Erythroblast (primary cell): ENCODE measurements at places on chromosomes 6 and 20.

- peak; percentile 87 for DNase-seq
Observed at GRCh38 chr6:26045928-26046368, 41.3 kb upstream of the HFE start.

DNA sequence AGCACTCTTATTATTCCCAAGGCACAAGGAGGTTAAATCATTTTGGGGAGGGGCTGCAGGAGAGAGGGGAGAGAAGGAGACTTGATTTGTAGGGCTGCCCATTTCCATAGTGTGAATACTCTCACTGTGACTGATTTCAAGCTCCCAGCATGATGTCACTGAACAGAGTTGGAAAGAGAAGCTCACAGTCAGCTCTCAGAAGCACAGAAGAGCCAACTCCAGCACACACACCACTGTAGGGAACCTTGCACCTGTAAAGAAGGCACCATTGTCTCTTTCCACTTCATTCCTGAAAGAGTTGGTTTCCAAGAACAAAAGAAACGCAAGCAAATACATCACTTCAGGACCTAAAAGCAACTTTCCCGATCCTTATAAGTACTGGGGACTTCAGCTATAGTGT is 12.7 kb upstream of the STK35 start:
- DNase-seq, result no peak

GRCh38 chr6:134480593-134480992 is 162.7 kb upstream of the SGK1 start:
- no peak for DNase-seq

GRCh38 chr6:107344383-107344782 is 115.0 kb downstream of the PDSS2 start:
- DNase-seq, result no peak

DNA sequence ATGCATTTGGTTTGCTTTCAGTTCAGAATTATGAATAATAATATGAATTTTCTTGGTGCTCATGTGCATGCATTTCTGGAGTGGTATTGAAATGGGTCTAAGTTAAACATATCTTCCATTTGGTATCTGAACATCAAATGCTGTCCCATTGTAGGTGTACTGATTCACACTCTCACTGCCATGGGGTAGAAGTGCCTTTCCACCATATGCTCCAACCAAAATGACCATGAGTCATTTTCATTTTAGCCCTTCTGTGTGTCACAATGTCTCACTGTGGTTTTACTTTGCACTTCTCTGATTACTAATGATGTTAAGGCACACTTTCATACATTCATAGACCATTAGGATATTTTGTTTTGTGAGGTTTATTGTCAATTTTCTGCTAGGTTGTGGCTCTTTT is 211.9 kb downstream of the HAO1 start:
- DNase-seq, result no peak

DNA sequence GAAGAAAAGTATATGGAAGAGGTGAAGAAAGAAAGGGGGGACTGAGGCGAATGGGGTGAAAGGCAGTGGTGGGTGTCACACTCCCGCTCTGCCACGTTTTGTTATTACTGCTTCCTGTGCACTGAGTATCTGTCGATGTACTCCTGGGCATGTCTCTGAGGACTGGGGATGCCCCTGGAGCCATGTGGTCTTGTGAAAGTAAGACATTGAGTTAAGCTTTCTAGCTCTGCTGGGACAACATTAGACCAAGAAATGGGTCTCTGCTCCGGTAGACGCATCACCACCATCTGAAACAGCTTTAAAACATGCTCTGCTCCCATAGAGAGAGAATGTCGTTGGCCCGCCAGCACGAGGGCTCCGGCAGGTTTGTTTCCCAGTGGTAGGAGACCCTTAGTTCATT is 40.0 kb downstream of the IRF4 start:
- DNase-seq, result no peak
